Fibroblast of lung (primary cell): ENCODE measurements at places on chromosomes 5 and 9. TPM values are rescaled to one million over a fixed set of nuclear protein-coding genes. Genes with fewer than 3 reads are reported as not detected.

Gene DTWD2
- 4.8 and 5.4 TPM in 2 replicates for total RNA-seq

Gene PCDHB4
- 0.50 and 0.51 TPM in 2 replicates for total RNA-seq

Gene BASP1
- 125 and 186 TPM in 2 replicates for total RNA-seq

Gene CAPSL
- total RNA-seq, result 0.33 TPM in 1 of 2 replicates, not detected in the other

Gene SLC25A51
- 91.7 and 100 TPM in 2 replicates for total RNA-seq
